ENCODE measurements at places on chromosomes 4 and X.

GRCh38 chr4:152513078-152513477 lies 22.8 kb downstream of the FBXW7 start:
- no peak for DNase-seq

- no peak for DNase-seq
These were observed 37.3 kb downstream of the PSAPL1 start for GRCh38 chr4:7397206-7398103.

DNA sequence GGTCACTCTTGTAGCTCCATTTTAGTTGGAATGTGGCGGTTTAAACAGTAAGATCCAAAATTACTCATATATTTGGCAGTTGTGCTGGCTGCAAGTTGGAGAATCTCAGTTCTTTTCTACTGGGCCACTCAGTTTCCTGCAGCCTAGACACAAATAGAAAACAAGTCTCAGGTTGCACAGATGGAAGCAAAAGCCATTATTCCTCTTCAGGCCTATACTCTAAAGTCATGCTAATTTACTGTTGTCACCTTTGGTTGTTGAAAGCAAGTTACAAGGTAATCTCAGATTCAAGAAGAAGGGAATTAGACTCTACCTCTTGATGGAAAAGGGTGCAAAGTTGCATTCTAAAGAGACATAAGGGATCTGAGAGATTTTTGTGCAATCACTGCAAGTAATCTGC lies 345.4 kb downstream of the ADAM29 start:
- DNase-seq = no peak

GRCh38 chrX:150508018-150508417 lies 60.4 kb upstream of the MTM1 start:
- DNase-seq = no peak

DNA sequence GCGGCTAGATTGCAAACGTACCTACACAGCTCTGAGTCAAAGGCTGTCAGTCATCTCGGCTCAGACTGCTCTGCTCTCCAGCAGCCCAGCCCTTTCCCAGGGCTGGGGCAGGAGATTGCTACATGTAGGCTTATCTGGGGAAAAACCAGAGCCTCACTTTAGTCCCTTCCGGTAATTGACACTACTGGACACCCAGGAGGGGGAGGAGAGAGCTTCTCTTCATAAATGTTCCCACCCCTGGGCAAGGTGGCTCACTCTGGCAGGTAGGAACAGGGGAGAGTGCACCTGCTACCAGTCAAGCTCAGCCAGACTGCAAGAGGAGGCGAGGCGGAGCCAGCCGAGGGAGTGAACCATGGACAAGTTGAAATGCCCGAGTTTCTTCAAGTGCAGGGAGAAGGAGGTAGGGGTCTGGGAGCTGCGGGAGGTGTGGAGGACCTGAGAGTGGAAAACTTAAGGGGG lies at the start of gene SLC6A14:
Gene SLC6A14 (plus strand): TSS at position 249 of the 459 bp plus-strand sequence. CDS start 104 bp downstream, at position 353.
- no peak for DNase-seq

- no peak for DNase-seq
These were observed 122.4 kb downstream of the RASL11B start for GRCh38 chr4:52984462-52984881.

DNA sequence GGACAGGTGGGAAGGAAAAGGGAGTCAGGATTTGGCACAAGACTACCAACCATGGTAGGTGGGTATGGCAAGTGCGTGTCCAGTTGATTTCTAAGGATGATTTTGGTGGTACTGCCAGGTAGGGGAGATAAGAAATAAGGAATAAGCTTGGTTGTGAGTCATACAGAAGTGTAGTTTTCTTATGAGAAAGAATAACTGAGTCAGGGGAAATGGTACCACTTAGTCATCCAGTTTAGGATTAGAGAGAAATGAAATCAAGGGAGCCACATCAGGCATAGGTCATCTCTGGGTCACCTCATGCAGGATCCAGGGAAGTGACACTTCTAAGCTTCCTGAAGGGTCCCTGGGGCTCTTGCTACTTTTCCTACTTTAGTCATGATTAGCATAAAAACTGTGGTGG lies 107.1 kb upstream of the C1GALT1C1 start:
- no peak for DNase-seq

- peak; percentile 52 for DNase-seq
These were observed 36.8 kb downstream of the RTL5 start for GRCh38 chrX:72094894-72095293.

DNA sequence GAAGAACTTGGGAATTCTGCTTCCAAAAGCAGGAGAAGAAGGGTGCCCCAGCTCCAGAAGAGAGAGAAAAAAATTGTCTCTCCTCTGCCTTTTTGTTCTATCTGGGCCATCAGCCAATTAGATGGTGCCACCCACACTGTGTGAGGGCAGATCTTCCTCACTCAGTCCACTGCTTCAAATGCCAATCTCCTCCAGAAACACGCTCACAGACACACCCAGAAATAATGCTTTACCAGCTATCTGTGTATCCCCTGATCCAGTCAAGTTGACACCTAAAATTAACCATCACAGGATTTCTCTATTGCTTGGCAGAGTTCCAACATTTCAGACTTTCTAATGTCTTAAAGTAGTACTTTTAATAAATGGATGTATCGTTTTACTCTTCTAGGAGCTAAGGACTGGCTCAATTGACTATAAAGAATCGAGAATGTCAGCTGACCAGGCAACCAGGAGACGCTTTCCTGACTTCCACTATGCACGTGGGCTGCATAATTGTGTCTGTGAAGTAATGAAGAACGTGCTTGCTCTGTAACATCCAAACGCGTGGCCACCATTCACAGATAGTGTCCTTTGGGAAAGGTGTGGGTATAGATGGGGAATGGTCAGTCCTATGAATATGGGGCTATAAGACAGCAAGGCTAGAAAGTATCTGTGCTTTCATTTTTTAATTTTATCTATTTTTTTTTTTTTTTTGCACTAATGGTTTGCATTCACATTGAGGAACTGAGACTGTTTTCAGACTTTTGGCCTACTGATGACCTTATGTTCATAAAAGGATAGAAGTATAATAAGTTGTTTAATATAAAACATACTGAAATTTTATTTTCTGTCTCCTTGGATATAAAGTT lies 9.9 kb upstream of the SMIM20 start:
- DNase-seq = no peak

GRCh38 chr4:38682336-38682735 lies 18.3 kb downstream of the KLF3 start:
- no peak for DNase-seq

- no peak for DNase-seq
These were observed 48.0 kb upstream of the KLHL8 start for GRCh38 chr4:87268411-87268810.

DNA sequence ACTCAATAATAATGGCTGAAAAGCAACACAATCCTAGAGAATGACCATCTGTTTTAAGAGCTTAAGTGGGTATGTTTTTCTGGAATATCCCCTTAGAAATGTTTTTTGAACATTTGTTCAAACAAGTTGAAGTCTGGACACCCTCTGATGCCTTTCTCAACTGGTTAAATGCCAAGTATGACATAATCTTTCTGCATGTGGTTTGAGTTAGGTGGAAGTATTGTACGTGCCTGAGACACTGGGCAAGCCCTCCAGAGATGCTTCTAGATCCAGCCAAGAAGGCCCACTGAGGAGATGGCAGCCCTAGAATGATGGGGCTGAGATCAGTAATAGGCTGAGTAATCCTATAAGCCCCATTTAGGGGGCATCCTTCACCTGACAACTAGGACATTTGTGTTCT lies 493.1 kb downstream of the MAGEE1 start:
- no peak for DNase-seq

- no peak for DNase-seq
These were observed 182.5 kb upstream of the ARX start for GRCh38 chrX:25198253-25198652.

GRCh38 chr4:2515830-2516550 lies 20.5 kb upstream of the FAM193A start:
- peak; percentile 35 for DNase-seq

DNA sequence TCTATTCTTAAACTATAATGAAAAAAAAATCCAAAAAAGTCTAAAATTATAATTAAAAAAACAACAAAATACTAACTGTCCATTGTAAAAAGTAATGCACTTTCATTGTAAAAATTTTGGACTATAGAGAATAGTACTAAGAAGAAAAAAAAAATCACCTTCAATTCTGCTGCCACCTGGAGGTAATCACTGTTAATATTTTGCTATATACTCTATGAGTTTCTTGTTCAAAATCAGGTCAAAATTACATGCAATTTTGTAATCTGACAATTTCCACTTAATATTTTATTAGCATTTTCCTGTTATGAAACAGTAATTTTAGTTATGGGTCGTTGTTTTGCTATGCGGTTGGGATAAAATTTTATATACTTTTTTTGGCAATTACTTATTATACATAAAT lies 62.0 kb downstream of the HTT start:
- DNase-seq = peak; percentile 61

- DNase-seq = no peak
These were observed 10.3 kb upstream of the VSIG4 start for GRCh38 chrX:66050140-66050569.

DNA sequence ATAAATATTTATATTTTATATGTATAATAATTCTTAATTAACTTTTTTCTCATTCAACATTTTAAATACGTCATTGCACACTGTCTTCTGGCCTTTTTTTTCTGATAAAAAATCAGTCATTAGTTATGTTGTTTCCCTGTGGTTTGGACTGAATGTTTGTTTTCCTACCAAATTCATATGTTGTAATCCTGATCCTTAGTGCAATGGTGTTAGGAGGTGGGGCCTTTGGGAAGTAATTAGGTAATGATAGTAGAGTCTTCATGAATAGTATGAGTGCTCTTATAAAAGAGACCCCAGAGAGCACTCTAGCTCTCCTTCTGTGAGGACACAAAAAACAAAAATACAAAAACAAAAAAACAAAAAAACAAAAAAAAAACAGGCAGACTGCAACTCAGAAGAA lies 117.2 kb downstream of the GASK1B start:
- DNase-seq = peak; percentile 29

GRCh38 chrX:44947995-44948394 lies 75.0 kb downstream of the KDM6A start:
- no peak for DNase-seq

DNA sequence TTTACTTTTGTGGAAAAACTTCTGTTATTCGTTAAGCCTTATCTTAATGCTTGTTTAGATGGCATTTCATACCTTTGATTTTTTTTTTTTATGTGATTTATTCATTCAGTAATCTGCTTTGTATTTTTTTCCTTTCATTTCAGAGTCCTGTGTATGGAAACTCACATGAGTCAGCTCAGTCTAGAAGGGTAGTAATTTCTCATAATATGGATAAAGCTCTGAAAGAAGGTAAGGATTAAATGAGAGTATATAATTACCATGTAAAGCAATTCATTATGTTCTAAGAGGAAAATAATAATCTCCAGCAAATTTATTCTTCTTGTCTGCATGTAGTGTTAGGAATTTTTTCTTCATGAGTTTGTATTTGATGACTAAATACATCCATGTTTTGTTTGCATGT lies 37.8 kb downstream of the SNX25 start:
- peak; percentile 28 for DNase-seq

DNA sequence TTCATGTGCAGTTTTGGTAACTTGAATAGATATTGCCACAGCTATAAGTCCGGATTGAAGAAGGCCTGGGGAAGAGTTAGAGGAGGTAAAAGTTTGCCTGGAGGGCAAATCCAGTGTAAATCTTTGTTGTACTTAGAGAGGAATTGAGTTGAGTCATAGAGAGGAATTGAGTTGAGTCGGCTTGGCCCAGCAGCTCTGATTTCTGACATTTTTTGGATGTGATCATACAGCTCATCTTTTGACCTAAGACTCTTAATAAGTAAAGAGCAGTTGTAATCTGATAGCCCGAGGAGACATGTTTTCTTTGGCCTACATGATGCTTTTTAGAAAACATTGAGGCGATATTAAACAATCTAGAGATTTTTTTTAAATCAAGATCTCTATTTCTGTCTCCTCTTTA lies 3.9 kb downstream of the KIT start:
- DNase-seq = peak; percentile 85

- DNase-seq = no peak
These were observed 72.0 kb downstream of the IL1RAPL1 start for GRCh38 chrX:28659269-28659668.

DNA sequence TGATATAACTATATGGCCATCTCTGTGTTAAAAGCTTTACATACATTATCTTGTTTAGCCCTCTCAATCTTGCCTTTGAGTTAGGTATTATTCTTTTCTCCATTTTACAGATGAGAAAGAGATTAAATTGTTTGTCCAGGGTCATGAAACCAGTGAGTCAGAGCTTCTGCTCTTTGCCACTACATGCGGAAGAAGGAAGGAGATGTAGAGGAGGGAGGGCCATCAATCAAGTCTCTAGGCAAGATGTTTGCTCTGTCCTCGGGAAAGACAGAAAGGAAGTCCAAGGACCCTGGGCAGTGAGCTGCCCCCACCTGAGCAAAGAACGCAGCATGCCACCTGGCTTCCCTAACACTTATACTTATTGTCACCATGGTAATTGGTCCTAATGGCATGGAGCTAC lies 133.7 kb upstream of the IL1RAPL2 start:
- no peak for DNase-seq

DNA sequence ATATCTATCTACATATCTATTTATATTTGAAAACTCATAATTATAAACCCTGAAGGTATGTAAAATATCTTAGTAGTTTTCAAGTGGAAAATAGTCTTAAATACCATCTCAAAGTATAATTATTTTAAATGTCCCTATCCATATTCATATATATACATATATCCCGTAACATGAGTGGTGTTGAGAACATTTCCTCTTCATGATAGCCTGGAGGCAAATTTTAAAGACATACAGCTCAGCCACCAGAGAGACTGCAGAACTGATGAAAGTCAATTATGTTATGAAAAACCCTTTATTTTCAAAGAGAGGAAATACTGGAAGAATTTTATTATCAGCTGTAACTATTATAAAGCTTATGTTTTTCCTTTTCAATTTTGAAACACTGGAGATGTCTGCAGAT lies 1806.7 kb upstream of the PCDH7 start:
- no peak for DNase-seq

All from choroid plexus epithelial cell (primary cell).